ENCODE measurements at places on chromosomes 1 and 21.

- DNase-seq, result no peak
These were observed 57.5 kb downstream of the SSBP3 start for GRCh38 chr1:54348700-54349021.

GRCh38 chr1:56811331-56811730, 7.9 kb downstream of the FYB2 start:
- DNase-seq, result no peak

- no peak for DNase-seq
These were observed 31.9 kb downstream of the OTUD7B start for GRCh38 chr1:149978547-149979023.

DNA sequence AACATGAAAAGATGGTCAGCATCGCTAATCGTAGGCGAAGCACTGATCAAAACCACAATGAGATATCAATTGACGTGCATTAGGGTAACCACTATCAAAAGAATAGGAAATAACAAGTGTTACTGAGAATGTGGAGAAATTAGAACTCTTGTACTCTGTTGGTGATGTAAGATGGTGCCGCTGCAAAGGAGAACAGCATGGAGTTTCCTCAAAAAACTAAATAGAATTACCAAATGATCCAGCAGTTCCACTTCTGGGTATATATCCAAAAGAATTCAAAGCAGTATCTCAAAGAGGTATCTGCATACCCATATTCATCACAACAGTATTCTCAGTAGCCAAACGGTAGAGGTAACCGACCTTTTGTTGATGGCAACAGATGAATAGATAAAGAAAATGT, 8.3 kb upstream of the CD101 start:
- no peak for DNase-seq

- DNase-seq, result no peak
These were observed 212.2 kb upstream of the RAB4A start for GRCh38 chr1:229058729-229059128.

DNA sequence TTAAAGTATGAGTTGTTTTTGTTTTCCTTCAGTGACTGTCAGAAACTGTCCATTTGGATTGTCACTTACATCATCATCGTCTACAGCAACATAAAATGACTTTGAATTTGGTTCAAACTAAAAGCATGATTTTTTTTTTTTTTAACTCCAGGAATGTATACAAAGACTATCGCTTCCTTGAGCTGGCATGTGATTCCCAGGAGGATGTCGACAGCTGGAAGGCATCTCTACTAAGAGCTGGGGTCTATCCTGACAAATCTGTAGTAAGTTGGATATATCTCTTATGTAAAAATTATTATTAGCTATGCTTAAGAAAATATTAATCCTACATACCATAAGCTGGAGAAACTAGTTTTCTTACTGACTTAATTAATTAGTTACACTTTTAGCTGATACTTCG, 111.9 kb upstream of the C1orf105 start:
- no peak for DNase-seq

- DNase-seq, result no peak
These were observed 30.3 kb downstream of the USP24 start for GRCh38 chr1:55184859-55185258.

DNA sequence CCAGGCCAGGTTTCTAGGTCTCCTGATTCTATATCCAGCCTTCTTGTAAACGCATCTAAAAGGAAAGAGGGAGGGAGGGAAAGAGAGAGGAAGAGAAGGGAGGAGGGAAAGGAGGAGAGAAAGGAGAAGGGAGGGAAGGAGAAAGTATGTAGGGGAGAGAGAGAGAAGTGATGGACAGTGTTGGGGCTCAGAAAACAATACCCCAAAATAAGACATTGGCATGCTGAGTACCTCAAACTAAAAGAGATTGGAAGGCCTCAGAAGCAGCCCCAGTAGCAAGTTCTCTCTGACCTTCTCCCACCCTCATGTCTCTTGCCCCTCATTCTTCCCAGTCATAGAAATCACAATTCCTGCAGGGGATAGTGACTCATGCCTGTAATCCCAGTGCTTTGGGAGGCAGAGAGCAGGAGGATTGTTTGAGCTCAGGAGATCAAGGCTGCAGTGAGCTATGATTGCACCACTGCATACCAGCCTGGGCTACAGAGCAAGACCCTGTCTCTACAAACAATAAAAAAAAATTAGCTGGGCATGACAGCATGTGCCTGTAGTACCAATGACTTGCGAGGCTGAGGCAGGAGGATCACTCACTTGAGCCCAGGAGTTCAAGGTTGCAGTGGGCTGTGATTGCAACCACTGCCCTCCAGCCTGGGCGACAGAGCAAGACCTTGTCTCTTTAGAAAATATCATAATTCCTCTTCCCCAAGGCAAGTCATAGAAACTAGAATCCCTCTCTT, 51.2 kb downstream of the DNTTIP2 start:
- no peak for DNase-seq

DNA sequence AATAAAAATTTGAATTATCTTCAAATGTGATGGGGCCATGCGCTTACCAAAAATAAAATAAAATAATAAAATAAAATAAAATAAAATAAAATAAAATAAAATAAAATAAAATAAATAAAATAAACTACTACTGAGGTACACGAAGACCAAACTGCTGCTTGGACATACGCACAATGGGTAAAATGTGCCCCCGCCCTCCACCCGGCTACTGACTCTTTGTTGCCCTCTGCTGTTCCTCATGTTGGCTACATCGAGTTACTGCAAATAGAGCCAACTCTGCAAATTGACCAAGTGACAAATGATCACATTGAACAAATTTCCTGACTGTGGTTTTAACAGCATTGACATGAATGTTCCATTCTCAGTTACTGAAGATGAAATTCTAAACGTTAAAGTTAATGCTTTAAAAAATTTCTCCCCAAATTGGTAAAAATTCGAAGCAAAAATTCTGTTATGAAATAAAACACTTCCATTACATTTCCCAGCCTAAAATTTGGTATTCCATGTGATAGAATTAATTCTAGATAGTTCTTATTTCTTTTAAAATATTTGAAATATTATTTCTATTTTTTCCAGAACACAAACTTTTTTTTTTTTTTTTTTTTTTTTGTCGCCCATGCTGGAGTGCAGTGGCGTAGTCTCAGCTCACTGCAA, 18.8 kb upstream of the MAP1LC3C start:
- DNase-seq, result no peak

- DNase-seq, result no peak
These were observed 46.3 kb downstream of the EDARADD start for GRCh38 chr1:236440373-236440772.

- no peak for DNase-seq
These were observed 712 bp downstream of the RAB13 start for GRCh38 chr1:153985341-153985912.

DNA sequence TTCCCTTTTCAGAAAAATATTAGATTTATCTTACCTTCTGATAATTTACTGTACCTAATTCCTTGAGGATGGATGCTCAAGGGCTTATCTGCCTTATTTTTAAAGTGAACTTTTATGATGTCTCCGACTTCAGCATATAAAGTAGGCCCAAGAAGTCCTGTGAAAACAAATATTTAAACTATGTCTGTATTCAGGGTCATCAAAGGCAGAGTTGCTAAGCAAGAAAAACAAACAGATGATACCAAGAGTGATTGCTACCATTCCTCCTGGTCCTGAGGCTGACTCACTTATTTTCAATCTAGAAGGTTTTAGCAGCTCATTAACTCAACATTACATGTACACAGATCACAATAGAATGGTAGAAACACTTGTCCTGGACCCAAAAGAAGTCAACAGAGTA, 14.1 kb downstream of the F5 start:
- DNase-seq, result no peak

- no peak for DNase-seq
These were observed 3.0 kb upstream of the TNFRSF4 start for GRCh38 chr1:1216770-1217620.

DNA sequence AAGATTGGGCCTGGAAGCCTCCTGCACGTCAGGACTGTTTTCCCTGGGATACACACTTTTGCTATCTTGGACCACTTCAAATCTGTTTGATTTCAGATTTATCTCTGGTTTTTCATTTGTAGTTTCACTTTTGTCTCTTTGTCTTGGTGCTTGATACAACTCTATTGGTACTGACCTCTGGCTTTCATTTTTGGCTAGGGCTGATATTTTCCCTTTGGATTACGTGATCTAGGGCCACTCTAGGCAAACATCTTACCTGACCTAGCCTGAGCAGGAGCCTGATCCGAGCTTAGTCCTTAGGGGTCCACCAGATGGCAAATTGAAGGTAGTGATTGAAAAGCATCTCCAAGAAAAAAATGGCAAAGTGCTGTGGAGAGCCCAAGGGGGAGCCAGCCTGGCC, 39.6 kb downstream of the ZBTB18 start:
- no peak for DNase-seq

DNA sequence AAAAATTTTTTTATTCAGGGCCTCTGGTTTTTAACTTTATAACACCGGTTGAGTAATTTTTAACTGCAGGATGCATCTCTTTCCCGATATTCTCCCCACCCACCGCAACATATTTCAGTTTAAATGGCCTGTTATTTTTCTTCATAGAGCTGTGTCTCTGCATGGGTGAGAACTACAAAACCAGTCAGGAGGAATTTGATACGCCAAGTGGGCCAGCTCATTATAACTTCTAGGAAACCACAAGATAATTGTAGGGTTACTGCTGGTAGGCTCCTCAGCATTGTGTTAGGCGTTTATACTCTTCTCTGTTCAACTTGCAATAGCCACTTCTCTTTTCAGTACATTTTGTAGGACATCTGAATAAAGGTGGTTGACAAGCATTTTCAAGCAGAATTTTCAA, 169.7 kb downstream of the PBX1 start:
- DNase-seq, result no peak

- no peak for DNase-seq
These were observed 204.1 kb downstream of the FMN2 start for GRCh38 chr1:240295811-240296210.

DNA sequence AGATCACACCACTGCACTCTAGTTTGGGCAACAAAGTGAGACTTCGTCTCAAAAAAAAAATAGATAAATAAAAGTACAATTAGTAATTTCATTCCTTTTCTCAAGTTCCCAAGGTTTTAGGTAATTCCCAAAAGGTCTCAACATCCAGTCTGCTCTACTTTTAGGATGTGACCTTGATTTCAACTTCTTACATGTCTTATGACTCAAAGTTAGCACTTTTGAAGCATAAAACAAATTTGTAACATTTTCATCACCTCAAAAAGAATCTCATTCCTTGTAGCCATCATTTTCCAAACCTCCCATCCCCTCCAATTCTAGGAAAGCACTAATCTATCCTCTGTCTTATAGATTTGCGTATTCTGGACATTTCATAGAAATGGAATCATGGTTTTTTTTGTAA, 32.2 kb downstream of the SNX27 start:
- no peak for DNase-seq

GRCh38 chr1:226832613-226833012, 37.8 kb upstream of the PSEN2 start:
- no peak for DNase-seq

DNA sequence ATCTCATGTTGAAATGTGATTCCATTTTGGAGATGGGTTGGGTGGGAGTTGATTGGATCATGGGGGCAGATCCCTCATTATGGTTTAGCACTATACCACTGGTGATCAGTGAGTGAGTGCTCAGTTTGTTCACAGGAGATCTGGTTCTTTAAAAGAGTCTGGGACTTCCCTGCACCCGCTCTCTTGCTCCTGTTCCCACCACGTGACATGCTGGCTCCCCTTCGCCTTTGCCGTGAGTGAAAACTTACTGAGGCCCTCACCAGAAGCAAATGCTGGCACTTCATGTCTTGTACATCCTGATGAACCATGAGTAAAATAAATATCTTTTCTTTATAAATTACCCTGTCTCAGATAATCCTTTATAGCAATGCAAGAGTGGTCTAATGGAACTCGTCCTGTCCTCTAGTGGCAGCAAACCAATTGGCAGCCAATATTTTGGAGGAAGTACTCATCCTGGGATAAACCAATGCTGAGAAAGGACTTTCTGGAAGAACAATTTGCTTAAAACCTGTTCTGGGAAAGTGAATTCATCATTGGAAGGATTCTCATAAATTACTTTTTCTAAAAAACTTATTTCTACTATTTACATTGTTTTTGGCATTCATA, 27.8 kb upstream of the CYP4A11 start:
- DNase-seq, result no peak

- peak; percentile 56 for DNase-seq
These were observed 3.9 kb upstream of the C4BPB start for GRCh38 chr1:207084701-207085180.

DNA sequence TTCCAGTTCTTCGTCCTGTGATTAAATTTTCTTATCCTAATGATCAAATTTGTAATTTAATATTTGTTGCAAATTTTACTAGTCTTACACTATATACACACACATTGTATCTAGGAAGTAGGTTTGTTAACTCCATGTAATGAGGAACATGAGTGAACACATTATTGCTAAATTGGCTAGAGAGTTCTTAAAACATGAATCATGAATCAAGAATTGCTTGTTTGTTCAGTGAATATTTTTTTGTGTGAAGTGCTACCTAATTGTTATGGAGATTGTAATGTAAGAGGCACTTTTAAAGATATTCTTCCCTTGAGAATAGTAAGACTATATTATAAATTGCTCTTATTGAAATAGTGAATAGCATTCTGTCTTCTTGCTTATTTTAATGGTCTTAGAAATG, 4.6 kb downstream of the GPSM2 start:
- no peak for DNase-seq

DNA sequence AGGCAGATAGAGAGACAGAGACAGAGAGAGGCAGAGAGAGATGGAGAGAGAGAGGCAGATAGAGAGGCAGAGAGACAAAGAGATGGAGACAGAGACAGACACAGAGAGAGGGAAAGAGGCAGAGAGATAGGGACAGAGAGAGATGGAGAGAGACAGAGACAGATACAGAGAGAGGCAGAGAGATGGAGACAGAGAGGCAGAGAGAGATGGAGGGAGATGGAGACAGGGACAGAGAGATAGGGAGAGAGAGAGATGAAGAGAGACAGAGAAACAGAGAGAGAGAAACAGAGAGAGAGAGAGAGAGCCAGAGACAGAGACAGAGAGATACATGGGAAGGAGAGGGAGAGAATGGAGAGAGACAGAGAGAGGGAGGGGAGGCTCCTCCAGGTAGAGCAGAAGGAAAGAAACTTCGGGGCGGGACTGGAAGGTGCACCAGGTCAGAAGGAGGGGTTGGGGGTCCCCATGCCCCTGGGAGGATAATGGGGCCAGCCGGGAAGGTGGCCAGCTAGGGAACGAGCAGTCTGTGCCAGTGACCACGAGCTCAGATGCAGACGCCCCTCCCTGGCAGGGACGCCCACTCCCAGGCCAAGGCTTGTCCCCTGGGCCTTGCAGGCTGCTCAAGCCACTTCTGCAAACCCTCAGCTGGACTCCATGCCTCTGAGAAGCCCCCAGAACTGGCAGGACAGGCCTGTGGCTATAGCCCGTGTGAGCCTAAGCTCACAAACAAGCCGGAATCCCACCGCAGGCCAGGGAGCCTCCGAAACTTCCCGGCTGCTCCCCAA, 3.3 kb downstream of the FNDC10 start:
- no peak for DNase-seq

GRCh38 chr1:15758953-15759661, 512 bp downstream of the FBLIM1 start:
- DNase-seq, result no peak

DNA sequence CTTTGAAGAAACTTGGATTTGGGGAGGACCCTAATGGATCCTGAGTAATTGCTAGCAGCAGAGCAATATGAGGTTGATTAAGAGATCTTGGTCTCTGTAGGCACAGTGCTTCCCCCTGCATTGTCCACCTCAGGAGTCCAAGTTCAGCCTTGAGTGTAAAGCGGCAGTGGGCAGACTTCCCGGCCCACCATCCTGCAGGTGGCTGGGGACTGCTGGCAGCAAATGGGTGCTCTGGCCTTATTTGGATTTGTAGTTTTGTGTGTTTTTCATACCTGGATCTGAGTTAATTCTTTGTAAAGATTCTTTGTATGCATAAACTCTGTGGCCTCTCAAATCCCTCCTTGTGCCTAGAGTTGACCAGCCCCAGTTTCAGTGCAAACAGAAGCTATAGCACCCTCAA, 7.6 kb downstream of the BARHL2 start:
- DNase-seq, result no peak

Data from neuronal stem cell (in vitro differentiated cells).